ENCODE measurements at places on chromosomes 3 and 15.
A peak's percentile ranks its signal among the peaks of the same experiment; 100 is the strongest.

- DNase-seq: no peak
Observed at GRCh38 chr3:8884630-8885290, 78.5 kb downstream of the RAD18 start.

DNA sequence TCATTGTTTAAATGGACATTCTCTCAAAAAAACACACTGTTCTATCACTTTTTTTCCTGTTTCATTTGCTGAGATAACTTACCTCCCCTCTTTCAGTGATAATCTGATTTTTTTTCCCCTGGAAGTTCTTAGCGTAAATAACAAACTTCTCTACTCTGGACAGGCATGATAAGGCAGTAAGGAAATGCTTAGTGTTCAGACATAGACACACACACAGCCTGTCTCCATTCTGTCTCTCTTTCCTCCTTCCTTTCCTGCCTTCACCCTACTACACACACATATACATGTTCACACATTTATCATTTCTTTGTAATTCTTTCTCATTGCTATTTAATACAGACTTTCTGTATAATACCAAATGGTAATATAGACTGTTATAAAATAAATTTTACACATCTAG, 470.8 kb upstream of the ROBO1 start:
- no peak for DNase-seq

DNA sequence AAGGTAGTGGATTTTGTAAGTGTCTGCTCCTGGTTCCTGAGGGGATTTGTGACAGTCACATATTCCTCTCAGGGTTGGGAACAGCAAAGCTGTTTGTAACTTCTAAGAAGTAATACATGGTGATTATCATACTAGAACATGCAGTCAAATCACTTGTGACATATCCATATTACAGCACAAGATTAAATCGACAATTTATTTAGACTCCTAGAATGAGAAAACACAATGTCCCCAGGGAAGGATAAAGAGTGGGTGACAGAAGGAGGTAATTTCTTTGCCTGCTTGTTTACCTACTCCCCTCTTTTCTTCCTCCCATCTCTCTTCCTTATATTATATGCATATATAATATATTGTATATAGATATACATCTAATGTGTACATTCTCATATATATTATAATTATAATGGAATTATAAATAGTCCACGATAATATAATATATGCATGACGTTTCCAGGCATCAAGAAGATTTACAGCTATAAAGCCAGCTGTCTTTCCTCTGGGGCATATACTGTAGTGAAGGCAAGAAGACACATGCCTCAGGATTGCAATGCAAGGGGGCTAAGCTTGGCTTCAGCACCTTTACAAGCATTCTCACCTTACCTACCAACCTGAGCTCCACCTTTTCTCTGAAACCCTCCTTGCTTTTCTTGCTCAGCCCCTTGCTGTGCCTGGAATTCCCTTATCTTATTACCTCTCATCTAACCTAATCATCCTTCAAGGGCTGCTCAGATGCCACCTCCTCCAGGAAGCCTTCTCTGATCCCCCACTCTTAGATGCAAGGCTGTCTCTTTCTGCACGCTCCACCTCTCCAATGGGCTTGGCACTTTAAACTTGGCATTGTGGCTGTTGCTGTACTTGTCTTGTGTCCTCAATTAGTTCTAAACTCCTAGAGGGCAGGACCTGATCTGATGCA, 73.1 kb upstream of the PIAS1 start:
- DNase-seq: no peak

DNA sequence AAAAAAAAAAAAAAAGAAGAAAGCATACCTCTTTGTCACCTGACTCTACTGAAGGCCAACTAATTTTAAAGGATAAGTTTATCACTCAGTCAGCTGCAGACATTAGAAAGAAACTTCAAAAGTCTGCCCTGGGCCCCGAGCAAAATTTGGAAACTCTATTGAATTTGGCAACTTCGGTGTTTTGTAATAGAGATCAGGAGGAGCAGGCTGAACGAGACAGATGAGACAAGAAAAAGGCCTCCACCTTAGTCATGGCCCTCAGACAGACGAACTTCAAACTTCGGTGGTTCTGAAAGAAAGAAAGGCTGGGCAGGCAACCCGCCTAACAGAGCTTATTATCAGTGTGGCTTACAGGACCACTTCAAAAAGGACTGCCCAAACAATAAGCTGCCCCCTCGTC, 18.5 kb downstream of the GLDN start:
- no peak for DNase-seq

DNA sequence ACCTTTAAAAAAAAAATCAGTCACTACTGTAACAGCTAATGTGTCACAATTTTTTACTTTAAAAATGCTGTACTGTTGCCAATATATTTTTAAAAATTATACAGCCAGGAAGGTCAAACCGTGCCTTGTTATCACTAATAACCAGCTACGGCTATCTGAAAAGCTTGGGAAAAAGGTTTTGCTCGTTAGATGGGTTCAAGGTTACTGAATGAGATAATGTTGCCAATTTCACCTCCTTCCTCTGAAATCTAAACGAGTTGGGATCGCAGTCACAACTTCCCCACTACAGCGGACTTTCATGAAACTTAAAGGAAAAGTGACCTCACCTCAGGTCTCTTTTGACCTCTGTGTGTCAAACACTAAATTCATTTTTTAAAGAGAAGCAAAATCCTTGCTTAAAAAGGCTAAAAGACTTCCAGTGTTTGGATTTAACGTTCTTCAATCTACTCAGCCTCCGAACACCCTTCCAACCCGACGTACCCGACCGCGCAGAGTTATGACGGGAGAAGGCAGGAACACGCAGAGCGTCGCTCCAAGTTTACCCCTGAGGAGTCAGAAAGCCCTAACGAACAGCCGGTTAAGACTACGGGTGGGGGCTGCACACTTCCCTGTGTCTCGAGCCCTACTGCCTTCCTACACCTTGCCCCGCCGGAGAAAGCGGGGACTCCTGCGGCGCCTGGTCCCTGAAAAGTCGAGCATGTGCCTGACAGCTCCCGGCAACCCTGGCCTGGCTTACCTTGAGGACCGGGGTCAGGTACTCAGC, 860 bp downstream of the ATG3 start:
- DNase-seq: peak; percentile 57

- DNase-seq: peak; percentile 44
Observed at GRCh38 chr3:32414522-32415202, 23.0 kb downstream of the CMTM7 start.

DNA sequence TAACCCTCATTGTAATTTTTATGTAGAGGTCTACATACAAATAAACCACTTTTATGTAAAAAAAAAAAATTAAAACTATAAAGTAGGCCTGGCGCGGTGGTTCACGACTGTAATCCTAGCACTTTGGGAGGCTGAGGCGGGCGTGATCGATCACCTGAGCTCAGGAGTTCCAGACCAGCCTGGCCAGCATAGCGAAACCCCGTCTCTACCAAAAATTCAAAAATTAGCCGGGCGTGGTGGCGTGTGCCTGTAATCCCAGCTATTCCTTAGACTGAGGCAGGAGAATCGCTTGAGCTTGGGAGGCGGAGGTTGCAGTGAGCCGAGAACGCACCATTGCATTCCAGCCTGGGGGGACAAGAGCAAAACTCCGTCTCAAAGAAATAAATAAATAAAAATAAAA, 766 bp upstream of the SLC12A6 start:
- DNase-seq: no peak

DNA sequence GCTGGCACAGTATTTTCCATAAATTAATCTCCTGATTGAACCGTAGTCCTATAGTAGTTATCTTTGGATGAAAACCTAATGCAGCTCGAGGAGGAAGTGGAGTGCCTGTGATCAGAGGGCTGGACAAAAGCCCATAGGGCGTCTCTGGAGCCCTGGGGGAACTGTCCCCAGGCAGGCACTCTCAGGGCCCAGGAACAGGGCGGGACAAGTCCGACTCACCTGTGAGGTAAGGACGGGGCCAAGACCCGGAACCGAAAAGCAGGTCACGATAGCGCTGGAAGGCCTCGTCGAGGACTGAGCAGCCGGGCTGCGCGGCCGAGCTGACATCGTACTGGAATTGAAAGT, 341 bp downstream of the HEXA start:
- DNase-seq: peak; percentile 47

DNA sequence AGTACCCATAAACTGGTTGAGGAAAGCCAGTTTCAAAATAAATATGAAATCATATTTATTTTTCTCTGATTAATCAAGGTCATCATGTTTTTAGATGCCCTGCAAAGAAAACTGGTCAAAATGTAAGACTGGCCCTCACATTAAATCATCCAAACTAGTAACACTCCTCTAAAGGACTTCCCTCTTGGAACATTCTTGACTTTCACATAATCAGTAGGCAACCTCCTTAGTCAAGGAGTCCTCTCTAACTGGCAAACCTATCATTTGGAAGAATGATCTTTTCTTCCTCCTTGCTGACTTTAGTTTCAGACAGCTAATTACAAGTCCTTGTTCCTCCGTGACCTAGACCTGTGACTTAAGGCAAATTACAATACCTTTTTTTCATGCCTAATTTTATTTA, 82.5 kb upstream of the DCBLD2 start:
- DNase-seq: no peak
